ENCODE measurements at places on chromosomes 16 and 17.

- no peak for DNase-seq
These were observed 111.2 kb downstream of the CCT6B start for GRCh38 chr17:34850023-34850422.

GRCh38 chr16:58465817-58466216 is 34.1 kb upstream of the NDRG4 start:
- DNase-seq, result no peak

GRCh38 chr17:29694918-29695563 is 72.3 kb upstream of the CORO6 start:
- DNase-seq, result no peak

DNA sequence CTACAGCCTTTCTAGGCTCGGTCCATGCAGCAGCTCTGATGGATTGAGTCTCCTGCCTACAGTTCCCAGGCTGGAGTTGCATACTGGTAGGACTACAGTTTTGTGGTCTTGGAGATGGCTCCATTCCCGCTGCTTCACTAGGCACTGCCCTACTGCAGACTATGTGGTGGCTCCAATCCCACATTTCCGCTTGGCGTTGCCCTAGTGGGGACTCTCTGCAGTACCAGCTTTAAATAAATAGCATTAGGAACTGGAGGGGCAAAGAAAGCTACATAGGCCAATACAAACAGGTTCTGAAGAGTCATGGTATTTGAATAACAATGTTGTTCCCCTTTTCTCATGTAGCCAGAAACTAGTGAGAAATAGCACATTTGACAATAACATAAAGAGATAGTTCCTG is 5.4 kb upstream of the GOSR2 start:
- no peak for DNase-seq

DNA sequence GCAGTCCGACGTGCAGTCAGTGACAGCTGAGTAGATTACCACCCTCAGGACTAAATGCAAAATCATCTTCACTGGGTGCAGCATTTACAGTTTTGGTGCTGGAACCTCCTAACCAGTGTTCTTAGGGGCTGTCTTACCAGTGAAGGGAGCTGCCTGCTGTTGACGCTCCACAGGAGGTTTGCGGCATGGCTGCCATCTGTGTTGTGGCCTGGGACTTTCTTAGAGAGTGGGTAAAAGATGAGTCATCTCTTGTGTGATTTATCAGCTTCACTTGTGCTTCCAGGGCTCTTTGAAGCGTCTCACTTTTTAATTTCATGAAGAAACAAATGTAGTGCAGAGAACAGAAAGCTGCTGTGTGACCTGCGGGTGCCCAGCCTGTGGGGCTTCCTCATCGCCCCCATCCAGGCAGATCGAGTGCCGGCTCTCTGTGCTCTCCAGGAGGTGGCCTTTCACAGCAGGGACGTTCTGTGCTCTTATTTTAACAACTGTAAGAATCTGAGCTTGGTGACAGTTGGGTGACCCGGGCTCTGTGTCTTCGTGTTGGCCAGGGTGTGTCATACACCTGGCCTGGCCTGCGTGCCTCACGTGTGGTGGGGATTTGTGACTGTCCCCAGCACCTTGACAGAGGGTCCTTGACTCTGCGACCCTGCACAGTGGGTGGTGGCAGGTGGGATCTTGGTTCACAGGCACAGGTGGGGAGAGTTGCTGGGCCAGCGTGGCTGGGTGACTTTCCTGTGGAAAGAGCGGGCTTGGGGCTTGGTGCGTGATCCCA is 24.3 kb upstream of the ZNF750 start:
- DNase-seq, result peak; percentile 93

DNA sequence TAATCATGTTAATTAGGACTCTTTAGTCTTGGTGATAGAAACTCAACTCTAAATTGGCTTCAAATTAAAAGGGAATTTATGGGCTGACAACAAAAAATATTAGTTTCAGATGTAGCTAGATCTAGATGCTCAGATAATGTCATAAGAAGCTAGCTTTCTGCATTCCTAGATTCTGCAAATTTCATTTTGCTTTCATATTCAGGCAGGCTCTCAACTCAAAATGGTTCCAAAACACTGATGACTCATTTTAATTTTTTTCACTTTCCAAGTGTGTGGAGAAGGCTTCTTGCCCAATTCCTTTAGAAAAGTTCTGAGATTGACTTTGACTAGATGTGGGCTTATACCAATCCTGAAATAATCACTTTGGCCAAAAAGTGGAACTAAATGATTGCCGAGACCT is 236.7 kb upstream of the GOT2 start:
- no peak for DNase-seq

- no peak for DNase-seq
These were observed 500 bp downstream of the MAF start for GRCh38 chr16:79599837-79600637.

DNA sequence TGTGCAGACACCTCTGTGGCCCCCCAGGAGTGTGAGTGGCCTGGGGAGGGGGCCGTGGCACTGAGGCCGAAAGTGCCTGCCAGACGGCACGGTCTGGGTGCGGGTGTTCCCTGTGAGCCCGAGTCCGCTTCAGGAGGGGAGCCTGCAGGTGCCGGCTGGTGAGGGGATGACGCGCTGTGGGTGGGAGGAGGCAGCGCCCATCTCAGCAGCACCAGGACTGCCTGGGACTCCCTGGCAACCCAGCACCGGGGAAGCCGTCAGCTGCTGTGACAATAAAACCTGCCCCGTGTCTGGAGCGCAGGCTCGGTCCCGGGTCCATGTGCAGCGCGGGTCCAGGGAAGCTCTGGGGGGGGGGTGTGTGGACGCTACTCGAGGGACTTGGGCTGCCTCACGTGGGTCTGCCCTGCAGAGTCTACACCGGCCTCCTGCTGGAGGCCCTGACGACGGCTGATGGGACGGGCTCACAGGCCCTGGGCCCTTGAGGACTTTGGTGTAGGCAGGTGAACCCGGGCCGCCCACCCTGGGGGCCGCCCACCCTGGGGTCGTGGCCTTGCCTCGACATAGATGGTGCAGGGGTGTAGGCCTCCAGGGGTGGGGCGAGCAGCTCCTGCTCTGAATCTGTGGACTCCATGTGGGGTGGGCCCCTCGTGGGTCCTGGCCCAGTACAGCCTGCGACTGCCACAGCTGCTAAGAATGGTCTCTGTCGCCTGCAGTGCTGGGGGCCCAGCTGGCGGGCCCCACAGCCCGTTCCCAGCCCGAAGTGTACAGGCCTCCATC is 5.9 kb upstream of the RAB40C start:
- DNase-seq, result no peak

DNA sequence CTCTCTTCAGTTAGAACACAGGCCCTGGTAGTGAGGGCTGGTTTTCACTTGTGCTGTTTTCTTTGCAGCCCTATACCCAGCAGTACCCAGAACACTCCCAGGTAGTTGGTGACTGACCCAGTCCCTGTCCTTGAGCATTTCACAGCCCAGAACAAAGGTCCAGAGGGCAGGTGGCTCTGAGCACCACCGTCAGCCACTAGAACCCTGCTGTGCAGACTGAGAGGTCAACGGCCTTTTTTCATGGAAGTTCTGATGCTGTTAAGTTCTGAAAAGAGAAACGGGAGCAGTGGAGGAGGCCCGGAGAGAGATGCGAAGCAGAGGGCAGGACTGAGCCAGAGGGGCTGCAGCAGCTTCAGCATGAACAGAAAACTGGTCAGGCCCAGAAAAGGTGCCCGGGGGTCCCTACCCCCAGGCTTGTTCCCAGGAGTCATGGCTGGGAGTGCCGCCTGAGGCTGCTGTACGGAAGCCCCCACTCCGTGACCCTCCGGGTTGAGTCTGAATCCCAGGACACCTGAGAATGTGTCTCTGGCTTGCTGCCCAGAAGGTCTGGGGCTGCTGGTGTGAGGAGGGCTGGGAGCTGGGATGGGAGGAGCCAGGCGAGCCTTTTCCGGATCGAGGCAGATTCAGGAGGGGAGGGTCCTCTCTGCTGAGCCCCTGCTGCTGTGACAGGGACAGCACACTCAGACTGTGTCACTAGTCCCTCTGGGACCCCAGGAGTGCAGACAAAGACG is 8.7 kb downstream of the ZNF276 start:
- no peak for DNase-seq

DNA sequence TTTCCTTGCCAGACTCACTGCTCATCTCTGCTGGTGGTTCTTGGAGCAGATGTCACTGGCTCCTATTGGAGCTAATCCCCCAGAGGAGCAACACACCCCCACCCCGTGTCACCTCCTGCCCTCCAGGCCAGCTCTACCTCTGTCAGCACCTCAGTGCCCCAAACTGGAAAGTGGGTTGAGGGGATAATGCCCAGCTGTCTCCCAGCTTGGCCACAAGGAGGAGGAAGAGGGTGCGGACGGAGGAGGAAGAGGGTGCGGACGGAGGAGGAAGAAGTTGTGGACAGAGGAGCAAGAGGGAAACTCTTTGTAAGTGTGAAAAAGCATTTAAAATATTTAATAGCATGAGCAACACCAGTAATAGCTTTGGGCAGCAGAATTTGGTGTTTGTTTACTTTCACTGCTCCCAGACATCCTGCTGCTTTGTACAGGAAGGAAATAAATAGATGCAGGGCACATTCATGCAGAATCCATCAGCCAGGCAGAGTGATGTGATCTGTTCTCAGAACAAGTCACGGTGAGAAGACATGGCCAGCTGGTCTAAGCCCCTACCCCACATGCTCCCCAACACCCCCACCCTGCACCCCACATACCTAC is 82.5 kb downstream of the C17orf67 start:
- no peak for DNase-seq

DNA sequence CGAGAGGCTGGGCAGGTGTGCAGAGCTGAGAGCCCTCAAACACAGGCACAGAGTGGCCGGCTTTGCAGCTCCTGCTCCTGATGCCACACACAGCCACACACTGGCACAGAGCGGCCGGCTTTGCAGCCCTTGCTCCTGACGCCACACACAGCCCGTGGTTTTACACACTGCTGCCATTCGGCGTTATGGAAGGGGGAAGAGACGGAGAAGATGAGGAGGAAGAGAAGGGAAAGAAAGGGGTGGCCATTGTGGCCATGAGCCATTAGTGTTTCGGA is 26.8 kb downstream of the WSCD1 start:
- no peak for DNase-seq

- no peak for DNase-seq
These were observed 160.6 kb upstream of the RPL38 start for GRCh38 chr17:74042744-74043486.

- peak; percentile 45 for DNase-seq
These were observed 17.1 kb upstream of the C17orf113 start for GRCh38 chr17:42067371-42068091.

- DNase-seq, result no peak
These were observed 51.8 kb downstream of the C17orf67 start for GRCh38 chr17:56781906-56782305.

DNA sequence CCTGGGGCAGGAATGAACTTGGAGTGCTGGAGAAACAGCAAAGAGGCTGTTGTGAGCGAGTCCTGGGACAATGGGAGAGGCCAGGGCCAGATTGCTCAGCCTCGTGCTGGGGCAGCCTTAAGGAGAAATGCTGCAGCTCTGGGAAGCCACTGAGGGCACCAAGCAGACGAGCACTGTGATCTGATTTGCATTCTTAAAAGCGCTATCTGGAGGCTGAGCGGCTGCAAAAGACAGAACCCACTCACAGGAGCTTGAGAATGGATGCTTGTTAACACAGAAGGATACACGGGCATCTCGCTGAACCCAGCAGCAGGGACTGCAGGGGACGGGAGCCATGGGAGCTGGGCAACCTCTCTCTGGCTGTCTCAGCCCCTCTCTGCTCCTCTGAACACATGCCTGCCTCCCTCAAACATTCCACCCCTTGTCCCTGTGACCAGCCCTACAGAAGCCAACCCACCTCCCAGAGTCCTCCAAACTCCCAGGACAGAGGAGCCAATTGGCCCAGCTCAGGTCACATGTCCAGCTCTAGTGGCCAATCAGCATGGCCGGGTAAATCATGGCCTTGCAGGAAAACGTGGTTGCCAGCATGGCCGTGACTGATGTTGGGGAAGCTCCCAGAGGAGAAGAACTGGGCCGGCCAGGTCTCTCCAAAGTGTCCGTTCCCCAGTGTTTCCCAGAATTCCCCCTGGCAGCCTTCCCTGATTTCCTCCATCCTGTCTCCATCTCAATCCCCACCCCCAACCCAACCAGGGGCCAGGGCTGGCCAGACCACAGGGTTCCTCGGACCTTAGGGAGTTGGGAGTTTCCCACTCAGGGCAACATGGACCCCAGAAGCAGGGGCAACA is 60.3 kb downstream of the GSG1L start:
- DNase-seq, result no peak
